ENCODE measurements at places on chromosomes 1 and 21.

- no peak for DNase-seq
Observed at GRCh38 chr1:33512226-33513011, 40.0 kb downstream of the ZSCAN20 start.

DNA sequence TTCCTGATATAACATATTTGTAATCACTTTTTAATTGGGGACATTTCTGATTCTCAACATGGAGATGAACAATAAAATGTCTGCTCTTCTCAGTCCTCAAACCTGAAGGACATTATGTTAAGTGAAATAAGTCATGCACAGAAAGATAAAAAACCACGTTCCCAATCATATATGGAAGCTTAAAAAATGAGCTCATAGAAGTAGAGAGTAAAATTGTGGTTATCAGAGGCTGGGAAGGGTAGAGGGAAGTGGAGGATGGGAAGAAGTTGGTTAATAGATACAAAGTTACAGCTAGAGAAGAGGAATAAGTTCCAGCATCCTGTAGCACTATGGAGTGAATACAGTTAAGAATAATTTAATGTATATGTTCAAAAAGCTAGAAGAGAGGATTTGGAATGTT lies 1.5 kb upstream of the CD48 start:
- DNase-seq: no peak

GRCh38 chr1:211148366-211148765 lies 14.4 kb upstream of the KCNH1 start:
- DNase-seq: peak; percentile 7

DNA sequence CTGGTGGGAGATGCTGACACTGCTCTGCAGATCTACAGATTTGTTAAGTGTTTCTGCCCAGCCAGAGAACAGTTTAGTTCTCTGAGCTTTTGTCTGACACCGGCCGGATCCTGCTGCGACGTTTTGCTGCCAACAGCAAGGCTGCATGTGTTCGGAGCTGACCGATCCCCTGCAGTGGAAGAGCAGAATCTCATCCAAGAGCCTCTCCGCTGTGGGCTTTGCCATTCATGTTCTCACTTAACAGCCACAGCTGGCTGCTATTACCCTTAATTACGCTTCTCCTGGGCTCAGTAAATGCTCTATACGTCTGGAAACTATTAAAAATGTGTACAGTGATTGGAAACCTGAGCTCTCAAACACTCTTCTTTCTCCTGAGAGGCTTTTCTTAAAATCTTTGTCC lies 105.3 kb downstream of the BCAR3 start:
- peak; percentile 84 for DNase-seq

GRCh38 chr1:167492481-167492910 lies 25.8 kb downstream of the CD247 start:
- no peak for DNase-seq

DNA sequence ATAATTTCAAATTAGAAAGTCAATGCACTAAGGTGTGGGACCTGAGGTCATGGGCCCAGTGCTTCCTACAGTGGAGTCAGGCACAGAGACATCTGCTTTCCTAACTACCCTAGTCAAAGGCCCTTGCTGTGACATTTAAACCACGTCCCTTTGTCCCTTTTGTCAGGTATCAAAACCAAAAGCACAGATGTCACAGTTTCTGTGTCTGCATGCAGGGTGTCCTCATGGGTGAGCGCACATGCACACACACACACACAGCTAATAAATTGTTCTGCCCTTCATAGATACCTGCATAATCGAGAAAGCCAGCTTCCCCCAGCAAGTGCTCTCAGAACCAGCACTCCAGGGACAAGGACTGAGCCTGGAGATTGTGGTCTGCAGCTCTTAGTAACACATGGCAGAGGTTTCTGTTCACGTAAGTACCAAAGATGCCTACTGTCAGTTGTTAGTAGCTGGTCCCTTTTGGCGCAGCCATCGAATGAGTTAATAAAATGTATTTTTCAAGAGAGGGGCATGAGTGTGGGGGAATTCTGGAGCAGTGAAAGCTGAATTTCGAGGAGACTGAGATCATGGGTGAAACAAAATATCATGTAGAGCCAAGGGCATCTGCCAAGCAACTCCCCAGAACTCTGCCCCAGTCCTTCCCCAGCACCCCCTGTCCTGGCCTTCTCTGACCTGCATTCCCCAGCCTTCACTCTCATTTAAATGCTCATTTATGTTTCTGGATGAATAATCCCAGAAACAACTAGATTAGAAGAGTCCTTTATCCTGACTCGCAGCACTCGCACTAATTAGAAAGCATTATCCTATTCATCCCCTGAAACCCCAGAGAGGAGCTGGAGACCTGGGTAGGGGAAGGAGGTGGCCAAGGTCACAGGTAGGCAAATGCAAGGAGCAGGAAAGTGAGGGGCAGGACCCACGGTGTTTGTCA lies 25.5 kb downstream of the TNR start:
- DNase-seq: no peak

DNA sequence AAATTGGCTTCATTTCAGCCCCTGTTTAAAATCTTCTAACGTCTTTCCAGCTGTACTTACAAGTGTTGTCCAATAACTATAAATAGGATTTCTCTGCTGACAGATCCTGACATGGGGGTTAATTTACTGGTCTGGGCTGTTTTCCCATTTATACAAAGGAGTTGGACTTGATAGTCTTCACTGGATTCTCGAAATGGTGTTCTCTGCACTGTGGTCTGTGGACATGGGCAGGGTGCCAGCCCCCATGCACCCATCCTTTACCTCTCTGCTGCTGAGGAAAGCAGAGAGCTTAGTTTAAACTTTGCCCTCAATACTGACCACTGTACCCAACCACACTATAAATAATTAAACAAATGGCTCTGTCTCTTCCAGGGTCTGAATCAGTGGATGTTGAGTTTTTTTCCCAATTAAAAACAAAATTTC lies 5.2 kb downstream of the DIO1 start:
- DNase-seq: no peak

GRCh38 chr21:25867061-25867460 lies 132.3 kb downstream of the GABPA start:
- no peak for DNase-seq

DNA sequence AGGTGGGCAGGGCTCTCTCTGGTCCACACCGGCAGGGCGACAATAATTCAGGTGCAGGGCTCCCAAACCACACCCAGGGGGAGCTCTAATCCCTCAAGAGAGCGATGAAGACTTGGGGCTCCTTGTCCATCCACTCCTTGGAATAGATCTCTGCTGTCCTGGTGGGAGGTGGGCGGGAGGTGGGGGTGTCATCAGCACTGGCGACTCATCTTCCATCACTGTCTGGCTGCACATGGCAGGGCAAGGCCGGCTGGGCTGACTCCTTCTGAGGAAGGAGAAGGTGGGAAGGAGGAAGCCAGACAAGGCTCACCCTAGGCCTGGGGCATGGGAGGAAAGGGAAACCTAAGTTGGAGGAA lies 29.3 kb downstream of the TNNT2 start:
- peak; percentile 46 for DNase-seq

GRCh38 chr1:12760256-12760795 lies 13.2 kb upstream of the PRAMEF12 start:
- no peak for DNase-seq

GRCh38 chr1:154837034-154837671 lies 32.9 kb downstream of the KCNN3 start:
- DNase-seq: no peak

DNA sequence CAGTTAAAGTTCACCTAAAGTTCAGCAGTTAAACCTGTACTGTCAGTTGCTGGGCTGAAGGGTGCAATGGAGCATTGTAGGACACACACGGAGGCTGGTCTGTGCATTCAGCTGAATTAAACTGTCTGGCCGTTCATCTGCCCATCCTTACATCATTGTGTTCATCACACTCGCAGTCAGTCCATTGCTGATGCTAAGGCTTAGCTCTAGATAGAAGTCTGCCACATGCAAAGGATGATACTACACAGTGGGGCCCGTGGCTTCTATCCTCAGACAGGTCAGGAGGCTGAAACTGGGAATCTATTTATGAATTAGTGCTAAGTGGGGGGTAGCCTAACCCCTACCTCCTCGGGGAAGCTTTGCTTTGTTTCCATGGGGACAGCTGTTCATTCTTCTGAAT lies 60.4 kb downstream of the CNIH3 start:
- DNase-seq: no peak

- DNase-seq: peak; percentile 94
Observed at GRCh38 chr1:35557118-35557610, at the start of gene KIAA0319L. KIAA0319L (minus strand) TSS chr1:35557403; CDS start chr1:35554491, 2,912 bp downstream.

GRCh38 chr1:58575551-58576324 lies 1.3 kb downstream of the TACSTD2 start:
- no peak for DNase-seq

GRCh38 chr1:29704430-29704829 lies 468.1 kb downstream of the PTPRU start:
- no peak for DNase-seq

- no peak for DNase-seq
Observed at GRCh38 chr1:14479865-14480264, 118.6 kb upstream of the KAZN start.

- DNase-seq: no peak
Observed at GRCh38 chr1:171038284-171038683, 52.4 kb upstream of the FMO3 start.

- DNase-seq: no peak
Observed at GRCh38 chr1:173451981-173452380, 25.2 kb upstream of the PRDX6 start.

DNA sequence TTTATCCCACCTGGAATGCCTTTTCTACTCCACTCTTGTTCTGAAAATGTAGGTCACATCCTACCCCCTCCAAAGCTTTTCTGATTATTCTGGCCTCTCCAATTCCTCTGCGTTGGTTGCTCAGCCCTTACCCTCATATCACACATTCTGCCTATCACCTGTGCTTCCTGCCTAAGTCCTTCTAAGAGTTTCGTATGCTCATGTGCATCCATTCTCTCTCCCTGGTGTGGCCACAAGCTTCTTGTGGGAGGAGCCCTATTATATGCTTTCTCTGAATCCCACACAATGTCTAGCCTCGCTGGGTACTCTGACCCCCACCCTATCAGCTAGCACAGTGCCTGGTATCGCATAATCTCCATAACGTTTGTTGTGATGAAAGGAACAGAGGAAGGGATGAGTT lies 54.2 kb downstream of the CD58 start:
- no peak for DNase-seq

- DNase-seq: no peak
Observed at GRCh38 chr1:42013881-42014470, 95.3 kb upstream of the HIVEP3 start.

DNA sequence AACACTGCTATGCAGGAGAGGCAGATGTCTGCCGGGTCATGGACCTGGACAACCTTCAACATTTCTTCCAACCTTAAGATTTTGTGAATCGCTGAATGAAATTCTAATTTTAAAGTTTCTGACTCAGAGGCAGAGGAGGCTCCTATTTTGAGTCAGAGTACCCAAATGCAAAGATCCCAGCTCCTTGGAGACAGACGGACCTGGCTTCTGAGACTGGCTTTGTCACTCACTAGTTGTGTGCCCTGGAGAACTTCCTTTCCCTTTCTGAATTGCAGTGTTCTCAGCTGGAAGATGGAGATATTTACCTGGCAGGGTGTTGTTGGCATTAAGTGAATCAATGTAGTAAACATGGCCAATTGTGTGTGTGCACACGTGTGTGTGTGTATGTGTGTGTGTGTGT lies 51.9 kb downstream of the IER5 start:
- DNase-seq: no peak

DNA sequence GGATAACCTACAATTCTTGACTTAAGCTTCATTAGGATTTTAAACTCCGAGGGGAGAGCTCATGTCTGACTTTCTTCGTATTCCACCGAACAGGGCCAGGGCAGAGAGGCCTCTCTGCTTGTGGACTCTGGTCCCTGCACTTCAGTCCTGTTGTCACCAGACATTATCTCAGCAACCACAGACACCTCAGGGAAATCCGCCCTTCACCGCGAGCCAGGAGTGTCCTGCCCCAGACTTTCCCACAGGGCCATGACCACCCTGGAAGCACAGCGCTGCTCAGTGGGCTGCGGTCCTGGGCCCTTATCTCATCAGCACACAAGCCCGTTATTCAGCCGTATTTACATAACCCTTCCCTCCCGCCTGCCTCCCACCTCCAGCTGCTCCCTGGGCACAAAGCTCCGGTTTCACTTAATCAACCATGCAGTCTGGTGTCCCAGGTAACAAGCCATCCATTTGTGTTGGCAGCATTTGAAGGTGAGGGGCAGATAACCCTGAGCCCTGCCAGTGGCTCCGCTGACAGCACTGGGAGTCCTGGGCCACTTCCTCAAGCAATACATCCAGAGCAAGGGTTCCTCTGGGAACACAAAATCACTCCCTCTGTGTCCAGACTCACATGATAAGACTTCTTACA lies 122.8 kb upstream of the RAB4A start:
- peak; percentile 76 for DNase-seq

DNA sequence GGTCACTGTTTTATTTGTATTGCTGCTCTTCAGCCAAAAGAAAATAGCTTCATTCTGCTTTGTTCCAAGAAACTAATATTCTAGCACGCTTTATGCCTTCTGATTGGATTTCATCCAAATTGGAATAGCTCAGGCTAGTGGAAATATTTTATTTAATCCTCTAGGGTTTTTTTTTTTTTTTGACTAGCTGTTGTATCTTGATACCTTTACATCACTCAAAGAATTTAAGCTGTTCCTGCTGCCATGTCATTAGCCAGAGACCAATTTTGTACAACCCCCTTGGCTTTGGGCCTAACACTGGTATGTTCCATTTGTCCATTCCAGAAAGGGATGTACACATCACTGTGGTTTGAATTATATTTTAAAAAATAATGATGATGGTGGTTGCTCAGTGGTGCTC lies 103.0 kb downstream of the DISC1 start:
- no peak for DNase-seq

GRCh38 chr1:166489356-166489669 lies 322.5 kb upstream of the FAM78B start:
- no peak for DNase-seq

GRCh38 chr1:34359411-34359810 lies 182.7 kb downstream of the C1orf94 start:
- DNase-seq: no peak

GRCh38 chr21:43193651-43194302 lies 25.0 kb downstream of the CRYAA start:
- no peak for DNase-seq

DNA sequence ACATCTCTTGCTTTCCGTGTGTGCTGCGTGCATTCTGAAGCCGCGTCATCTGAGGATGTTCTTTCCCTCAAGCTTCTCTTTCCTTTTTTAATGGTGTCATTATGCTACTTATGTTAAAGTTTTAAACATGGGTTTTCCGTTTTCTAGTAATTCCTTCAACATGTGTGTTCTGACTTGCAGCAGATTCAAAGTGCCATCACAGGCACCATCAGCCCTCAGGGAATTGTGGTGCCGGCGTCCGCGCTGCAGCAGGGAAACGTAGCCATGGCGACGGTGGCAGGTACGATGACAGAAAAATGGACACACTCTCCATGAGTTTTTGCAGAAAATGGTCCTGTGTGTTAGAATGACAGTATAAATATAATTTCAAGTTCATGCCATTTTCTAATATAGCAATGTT lies 42.4 kb downstream of the PKNOX1 start:
- DNase-seq: no peak

DNA sequence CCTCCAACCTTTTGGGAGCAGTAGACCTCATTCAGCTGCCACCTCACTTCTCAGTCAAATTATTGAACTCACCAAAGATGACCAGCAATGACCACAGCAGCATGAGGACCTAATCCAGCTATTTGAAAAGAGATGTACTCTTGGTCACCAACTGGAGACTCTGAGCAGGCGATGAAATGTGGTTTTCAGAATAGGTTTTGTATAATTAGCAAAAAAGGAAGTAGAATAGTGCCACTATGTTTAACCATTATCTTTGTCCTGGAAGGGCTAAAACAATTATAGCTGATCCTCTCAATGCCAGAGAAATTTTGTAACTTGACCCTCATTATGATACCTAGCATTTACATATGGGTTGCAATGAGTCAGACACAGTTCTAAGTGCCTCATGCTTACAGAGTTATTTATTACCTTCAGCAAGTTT lies at the start of gene FCRL2:
Gene FCRL2, minus strand, starts transcription at position 162 of the 421 bp plus-strand sequence. Its CDS starts 59 bp downstream, at position 103.
- DNase-seq: no peak

GRCh38 chr1:170114906-170115305 lies 30.9 kb upstream of the NTMT2 start:
- DNase-seq: no peak

Data from NCI-H2081 (cell line).